ENCODE measurements at places on chromosomes 16 and 17.

DNA sequence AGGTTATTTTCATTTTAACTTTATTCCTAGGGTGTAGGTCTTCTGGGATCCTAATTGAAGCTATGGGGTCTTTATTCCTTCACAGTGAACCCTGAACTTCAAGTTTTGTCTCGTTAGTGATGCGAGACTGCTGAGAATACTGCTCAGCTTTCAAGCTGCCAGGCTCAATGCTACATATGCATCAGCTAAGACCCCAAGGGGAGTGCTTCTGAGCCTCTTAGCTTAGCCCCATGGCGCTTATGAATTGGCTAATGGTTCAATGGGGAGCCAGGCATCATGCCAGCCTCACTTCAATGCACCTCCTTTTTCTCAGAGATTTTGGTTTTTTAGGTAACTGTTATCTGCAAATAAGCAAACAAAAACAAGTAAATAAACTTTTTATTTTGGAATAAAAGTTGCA lies 94.1 kb upstream of the SIAH1 start:
- no peak for DNase-seq

GRCh38 chr16:50441486-50442157 lies 72.8 kb upstream of the BRD7 start:
- DNase-seq = no peak

DNA sequence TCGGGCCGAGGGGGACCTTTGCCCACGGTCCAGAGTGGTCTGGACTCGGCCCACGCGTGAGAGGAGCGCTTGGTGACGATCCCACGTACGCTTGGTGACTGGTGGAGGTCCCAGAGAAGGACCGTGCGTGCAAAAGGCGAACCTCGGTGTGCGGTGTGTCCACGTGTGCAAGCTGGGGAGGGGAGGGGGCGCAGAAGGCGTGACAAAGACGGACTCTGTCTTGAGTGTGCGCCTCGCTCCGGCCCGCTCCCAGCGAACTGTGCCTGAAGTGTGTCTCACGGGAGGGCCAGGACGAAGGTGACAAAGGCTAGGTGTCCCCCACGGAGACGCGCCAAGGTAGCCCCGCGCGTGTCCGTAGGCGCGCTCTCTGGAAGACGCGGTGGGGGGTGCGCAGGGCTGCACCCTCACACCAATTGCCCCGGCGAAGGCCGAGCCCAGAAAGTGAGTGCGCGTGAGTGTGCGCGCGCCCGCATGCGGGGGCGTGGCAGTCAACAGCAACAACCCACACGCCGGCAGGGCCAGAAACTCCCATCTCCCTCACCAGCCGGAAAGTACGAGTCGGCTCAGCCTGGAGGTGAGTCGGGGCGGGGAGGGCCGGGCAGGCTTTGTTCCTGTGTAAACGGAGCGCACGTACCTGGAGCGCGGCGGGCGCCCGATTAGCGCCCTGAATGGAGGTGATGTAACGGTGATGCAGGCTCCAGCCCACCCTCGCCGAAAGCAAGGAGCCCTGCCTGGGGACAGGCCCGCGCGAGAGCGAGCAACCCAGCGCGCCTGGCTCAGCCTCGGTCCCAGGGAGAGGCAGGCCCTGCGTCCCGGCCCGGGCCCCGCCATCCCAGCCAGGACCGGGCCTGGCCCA lies at the start of gene GPRC5C:
Gene GPRC5C (plus strand): TSS at position 521 of the 856 bp plus-strand sequence. CDS start 7,689 bp downstream, outside the sequence.
- DNase-seq = peak; percentile 40

GRCh38 chr17:4565209-4566141 lies 5.1 kb upstream of the GGT6 start:
- DNase-seq = peak; percentile 62

DNA sequence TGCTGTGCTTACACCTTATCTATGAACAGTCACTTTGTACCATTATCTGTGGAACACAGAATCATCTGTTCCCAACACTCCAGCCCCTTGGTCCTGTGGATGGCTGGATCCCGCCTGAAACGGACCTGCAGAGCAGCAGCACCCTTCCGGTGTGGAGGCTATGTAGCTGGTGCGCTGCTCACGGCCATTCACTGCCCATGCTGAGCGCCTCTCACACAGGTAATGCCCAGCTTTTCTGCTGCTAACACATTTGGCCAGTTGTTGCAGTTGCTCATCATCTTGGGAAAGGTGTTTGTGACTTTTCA lies 11.4 kb upstream of the PLK1 start:
- DNase-seq = no peak

DNA sequence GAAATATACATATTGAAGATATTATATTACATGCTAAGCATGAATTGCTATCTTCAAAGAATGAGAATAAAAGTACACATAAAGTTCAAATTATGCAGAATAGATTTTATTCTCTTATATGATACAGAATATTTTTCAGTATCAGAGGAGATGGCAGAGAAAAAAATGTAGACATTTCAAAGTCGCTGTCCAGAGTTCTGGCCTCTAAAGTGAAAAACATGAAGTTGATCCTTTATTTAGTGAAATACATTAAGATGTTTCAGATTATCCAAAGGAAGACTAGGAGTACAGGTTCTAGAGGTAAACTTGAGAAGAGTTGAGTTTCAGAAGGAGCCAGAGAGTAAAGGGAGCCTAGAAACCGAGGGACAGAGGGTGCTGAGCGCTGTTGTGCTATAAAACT lies 303.6 kb downstream of the UTP18 start:
- no peak for DNase-seq

- DNase-seq = no peak
Observed at GRCh38 chr17:7809086-7809790, 24.8 kb upstream of the KDM6B start.

- no peak for DNase-seq
Observed at GRCh38 chr16:56980792-56981724, 8.3 kb upstream of the NLRC5 start.

GRCh38 chr16:10828851-10829366 lies 10.3 kb upstream of the TVP23A start:
- peak; percentile 47 for DNase-seq

- no peak for DNase-seq
Observed at GRCh38 chr17:21530841-21531240, 154.7 kb downstream of the KCNJ12 start.

GRCh38 chr17:45013021-45013997 lies 38.1 kb downstream of the DCAKD start:
- DNase-seq = no peak

DNA sequence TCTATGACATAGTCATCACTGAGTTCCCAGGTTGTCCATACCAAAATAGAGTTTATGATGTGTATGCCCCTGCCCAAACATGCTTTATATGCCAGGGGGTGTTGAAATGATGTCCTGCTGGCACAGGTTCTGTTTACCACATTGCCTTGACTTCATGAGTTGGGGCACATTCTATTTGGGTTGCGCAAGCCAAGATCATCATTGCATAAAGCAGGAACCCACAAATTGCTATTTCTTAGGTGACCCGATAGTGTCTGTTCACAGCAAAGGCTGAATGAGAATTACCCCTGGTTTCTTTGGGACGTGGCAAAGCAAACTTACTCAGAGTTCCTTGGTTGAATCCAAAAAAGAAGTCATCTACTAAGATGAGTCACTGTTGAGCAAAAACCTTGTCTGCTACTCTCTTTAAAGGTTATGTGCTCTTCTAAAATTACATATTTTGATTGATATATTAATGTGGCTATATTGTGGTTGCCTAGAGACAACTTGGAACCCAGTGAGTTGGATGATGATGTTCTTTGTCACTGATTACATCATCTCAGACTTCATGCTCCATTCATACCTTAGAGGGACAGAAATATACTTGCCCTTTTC lies 912.6 kb upstream of the SOX9 start:
- DNase-seq = no peak

- DNase-seq = no peak
Observed at GRCh38 chr17:21020622-21021021, 22.2 kb downstream of the USP22 start.

DNA sequence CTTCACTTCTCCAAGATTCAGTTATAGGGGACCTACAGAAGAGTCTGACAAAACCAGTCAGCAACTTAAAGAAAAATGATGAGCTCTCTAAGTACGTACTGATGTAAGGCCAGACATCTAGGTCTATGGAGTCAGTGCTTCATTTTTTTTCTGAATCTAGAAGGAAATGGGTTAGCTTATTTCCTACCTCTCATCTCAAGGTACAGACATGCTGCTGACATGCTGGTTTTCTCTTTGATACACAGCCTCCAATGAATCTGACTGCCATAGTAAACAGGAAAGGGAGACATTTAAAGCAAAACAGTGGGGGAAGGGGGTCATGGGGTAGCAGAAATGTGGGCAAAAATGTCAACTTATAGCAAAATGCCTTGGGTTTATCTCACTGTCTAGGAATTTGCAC lies 16.4 kb downstream of the CDR2 start:
- DNase-seq = peak; percentile 57

DNA sequence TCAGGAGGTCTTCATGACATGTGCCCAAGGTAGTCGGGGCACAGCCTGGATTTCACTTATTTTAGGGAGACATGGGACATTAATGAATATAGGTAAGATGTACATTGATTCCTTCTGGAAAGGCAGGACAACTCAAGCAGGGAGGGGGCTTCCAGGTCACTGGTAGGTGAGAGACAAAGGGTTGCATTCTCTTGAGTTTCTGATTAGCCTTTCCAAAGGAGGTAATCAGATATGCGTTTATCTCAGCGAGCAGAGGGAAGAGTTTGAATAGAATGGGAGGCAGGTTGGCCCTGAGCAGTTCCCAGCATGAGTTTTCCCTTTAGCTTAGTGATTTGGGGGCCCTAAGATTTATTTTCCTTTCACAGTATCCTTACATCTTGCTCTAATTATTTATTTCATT lies 443.8 kb upstream of the EEF2KMT start:
- DNase-seq = no peak

DNA sequence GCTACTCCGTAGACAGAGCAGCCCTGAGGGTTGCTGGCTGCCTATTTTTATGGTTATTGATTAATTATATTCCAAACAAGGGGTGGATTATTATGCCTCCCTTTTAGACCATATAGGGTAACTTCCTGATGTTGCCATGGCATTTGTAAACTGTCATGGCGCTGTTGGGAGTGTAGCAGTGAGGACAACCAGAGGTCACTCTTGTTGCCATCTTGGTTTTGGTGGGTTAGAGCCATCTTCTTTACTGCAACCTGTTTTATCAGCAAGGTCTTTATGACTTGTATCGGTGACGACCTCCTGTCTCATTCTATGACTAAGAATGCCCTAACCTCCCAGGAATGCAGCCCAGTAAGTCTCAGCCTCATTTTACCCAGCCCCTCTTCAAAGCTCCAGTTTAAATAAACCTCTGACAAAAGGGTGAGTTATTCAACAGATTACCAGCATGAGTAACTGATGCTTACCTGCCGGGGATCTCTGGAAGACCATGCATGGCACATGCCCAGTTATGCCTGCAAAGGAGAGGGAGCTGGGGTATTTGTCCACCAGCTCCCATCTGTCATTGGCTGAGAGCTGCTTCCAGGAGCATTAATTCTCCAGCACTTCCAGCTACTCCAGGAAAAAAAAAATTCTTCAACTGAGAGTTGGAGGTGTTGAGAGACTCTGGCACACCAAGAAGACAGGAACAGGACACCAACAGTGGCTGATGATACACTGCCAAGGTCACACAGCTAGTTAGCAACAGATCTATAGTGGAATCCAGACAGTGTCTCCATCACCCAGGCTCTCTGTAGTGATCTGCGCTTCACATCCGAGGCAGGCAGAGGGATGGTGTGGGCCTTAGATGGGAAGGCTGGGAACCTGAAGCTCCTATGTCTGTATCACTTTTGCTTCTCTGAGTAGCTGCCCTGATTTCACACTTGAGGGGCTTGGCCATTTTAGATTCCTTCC lies 36.6 kb upstream of the IL21R start:
- no peak for DNase-seq

DNA sequence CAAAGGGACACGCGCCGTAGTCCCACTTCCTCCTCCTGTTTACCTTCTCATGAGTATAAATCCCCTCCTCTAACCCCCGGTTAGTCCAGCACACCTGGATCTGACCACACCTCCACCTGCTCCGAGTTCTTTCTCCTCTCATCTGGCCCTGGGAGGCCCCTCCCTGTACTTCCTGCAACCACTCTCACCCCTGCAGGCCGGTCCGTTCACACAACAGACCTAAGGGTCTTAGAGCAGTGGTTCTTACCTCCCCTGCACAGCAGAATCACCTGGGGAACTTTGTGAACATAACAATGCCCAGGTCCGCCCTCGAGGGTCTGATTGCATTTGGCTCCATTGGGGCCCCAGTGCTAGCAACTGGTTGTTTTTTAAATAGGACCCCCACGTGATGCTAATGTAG lies 24.8 kb downstream of the TMEM114 start:
- no peak for DNase-seq

DNA sequence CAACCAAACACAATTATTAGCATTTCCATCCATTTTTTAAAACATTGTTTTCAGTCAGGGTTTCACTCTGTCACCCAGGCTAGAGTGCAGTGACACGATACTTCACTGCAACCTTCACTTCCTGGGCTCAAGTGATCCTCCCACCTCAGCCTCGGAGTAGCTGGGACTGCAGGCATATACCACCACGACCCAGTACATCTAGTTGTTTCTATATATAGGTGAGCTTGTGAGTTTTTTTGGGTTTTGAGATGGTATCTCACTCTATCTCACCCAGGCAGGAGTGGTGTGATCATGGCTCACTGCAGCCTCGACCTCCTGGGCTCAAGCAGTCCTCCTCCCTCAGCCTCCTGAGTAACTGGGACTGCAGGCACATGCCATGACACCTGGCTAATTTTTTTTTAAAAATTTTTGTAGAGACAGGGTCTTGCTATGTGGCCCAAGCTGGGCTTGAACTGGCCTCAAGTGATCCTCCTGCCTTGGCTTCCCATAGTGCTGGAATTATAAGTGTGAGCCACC lies 21.5 kb upstream of the ATP5MC1 start:
- no peak for DNase-seq

DNA sequence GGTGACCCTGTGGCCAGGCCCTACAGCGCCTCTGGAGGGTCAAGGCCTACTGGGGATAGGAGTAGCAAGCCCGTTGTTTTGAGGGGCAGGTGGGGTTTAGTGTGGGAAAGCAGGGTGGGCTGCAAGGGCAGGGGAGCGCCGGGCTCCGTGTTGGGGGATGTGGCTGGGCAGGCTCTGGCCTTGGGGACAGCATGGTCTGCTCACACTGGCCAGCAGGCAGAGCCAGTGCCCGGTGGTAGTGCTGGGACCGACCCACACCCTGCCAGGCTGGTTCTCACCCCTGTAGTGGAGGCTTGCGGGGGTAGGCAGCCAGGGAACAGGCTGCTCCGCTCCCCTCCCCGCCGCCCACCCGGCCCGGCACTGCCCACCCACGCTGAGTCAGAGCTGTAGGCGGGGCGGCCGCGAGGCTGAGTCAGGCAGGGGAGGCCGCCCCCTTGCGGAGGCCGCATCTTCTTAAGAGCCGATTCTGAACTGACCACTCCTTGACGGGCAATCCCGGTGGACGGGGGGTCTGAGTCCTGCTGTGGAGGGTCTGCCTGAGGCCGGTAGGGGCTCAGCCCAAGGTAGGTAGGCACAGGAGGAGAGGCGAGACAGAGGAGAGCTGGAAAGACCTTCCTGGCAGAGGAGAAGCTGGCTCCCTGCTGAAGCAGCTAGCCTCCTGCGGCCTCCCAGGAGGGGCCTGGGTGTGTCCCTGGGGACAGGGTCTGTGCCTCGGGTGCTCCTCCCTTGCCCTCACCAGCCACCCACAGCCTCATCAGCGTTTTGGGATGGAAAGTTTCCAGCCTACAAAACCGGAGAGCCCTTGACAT lies 62.4 kb downstream of the BAIAP2 start:
- peak; percentile 50 for DNase-seq

GRCh38 chr16:82639666-82640336 lies 13.0 kb downstream of the CDH13 start:
- peak; percentile 53 for DNase-seq

- no peak for DNase-seq
Observed at GRCh38 chr17:58492238-58493121, 4.3 kb upstream of the HSF5 start.

GRCh38 chr17:50586421-50587247 lies 26.1 kb downstream of the CACNA1G start:
- DNase-seq = no peak
